ENCODE measurements at places on chromosomes 1 and 21.

GRCh38 chr1:157404063-157404501 is 148.2 kb downstream of the FCRL5 start:
- DNase-seq: no peak

DNA sequence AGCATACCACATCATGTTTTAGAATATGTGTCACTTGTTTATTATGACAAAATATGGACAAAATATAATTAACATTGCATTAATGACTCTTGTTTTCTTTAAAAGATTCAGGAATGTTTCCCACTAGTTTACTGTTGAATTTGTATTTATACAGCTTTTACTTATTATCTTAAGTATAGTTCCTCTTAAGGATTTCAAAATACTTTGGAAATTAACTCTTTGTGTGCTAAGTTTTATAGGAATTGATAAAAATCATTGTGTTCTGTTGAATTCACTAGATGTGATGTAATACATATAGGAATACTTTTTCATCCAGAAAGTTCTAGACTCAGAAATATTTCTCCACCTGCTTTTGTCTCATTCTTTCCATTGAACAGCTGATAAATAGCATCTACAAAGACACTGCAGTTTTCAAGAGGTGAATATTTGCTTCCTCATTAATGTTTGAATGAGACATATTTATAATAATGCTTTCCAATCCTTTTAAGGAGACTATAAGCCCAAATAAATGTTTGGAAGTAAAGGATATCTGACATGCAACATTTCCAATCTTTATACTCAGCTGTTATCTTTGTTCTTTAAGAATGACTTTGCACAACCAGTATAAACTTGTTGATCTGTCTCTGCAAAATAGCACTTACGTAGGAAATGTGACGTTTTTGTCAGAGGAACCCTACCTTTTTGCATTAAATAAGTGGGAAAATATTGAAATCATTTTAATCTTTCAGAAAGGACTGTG is 38.4 kb upstream of the SAMSN1 start:
- DNase-seq: no peak

DNA sequence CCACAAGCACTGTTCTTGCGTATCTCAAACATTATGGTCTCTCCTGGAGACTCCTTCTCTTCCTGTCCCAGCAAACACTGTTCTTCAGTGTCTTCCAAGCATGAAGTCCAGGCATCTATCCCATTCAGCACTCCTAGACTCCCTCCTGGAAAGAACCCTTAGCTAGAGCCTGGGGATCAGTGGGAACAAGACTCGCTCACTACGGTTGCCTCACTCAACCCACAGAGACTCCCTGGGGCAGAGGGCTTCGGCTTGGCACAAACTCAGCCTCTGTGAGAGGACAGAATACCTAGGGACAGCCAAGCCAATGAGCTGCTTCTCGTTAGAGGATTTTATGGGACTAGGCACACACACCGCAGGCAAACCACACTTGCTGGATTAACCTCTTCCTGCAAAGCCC is 86.5 kb upstream of the IPO9 start:
- DNase-seq: no peak

DNA sequence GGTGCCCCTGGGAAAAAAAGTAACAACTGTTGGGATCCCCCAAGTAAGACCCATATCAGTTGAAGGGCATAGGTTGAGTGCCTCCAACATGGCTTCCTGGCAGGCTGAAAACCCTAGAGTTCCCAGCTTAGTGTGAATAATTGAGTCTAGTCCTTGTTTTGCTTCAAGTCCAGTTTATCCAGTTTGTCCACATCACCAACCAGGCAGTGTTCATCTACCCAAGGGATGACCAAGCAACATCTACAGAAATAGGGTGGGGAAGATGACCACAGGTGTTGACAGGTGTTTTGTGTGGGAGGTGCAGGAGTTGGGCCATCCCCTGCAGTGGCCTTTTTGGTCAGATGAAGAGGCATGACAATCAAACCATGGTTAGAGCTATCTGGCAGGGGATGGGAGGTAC is 54.3 kb upstream of the ERO1B start:
- DNase-seq: no peak

- DNase-seq: no peak
These were observed 10.5 kb downstream of the FAAH start for GRCh38 chr1:46404482-46405196.

DNA sequence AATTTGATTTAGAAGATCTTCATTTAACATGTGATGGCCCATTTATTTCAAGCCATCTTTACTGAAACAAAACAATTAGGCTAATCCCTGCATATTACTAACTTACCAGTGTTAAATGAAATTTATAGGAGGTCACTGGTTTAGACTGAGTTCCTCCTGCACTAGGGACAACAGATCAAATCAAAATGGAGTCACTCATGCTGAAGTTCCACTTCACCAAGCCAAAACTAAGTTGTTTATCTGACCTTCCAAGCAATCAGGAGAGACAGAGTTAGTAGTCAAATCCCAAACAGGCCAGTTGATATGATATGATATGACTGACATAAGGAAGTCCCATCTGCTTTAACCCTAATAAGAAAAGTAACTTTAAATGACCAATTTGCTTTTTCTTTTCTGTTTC is 4.8 kb downstream of the LYST start:
- DNase-seq: no peak

DNA sequence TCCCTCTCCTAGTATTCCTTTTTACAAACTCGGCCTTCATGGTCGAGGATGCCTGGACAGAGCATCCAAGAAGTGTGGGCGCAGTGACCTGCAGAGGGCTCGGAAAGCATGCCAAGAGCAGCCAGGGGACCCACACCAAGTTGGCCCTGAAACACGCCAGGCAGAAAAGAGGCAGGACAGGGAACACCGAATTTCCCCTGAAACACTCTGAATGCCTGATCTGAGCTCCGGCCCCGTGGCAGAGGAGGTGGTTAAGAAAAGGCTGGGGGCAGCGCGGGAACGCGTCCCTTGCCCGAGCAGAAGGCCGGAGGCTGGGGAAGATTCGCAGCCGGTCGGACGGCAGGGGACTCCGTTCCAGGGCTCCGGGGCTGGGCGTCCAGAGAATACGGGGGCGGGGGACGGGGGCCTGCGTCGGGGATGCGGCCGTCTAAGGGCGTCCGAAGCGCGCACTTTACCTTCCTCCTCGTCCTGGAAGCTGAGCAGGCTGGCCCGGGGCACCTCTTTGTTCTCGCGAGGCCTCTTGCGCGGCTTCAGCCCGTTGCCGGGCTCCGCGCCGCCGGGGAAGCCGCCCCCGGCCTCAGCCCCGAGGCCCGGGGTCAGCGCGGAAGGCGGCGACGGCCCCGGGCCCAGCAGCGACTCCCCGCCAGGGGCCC is 558 bp downstream of the PAXBP1 start:
- DNase-seq: peak; percentile 57

DNA sequence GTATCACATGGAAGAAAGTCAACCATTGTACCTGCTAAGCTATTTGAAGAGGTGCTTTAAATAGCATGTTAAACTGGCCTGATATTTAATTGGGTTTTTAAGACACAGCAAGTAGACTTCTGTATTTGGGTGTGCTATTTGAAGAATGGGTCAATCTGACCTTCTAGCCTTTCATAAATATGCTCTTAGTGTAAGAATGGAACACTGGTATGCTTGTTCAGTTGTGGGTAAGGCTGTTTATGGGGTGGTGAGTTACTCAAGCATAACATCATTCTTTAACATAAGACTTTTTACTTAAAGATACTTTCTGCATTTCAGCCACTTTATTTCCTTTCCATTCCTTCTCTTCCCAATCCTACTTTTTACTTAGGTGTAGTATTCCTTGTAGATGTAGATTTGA is 21.4 kb downstream of the AHCYL1 start:
- no peak for DNase-seq

GRCh38 chr1:32240140-32240951 is 6.7 kb upstream of the FAM167B start:
- DNase-seq: no peak

GRCh38 chr1:166705376-166706289 is 133.6 kb upstream of the POGK start:
- no peak for DNase-seq

DNA sequence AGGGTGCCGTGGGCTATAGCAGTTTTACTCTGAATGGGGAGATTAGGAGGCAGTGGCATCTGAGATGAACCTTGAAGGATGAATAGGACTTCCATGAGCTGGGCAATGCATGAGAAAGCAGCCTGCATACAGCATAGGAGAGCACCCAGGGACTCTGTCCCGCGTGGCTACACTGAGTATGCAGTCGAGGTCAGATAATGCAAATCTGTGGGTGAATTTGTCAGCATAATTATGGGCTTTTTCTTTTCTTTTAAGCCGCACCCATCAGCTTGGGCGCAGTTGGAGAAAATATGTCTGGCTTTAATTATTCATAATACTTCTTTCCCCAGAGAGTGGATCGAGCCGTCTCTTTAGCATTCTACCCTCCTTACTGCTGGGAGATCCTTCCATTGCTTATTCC is 188.5 kb downstream of the ZSCAN20 start:
- DNase-seq: no peak

DNA sequence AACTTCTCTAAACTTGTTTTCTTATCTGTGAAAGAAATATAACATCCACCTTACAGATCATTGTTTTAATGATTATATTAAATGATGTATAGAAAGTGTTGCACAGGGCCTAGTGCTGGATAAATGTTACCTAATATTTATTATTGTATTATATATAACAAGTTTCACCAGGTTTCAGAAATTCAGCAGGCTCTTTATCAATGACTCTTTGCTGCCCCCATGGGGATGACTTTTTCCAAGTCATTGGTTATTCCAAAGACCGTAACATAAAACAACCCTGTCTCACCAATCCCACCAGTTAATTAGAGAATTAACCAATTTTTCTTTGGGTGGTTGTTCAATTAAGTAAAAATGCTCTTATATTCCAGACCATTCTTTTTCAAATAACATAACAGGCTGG is 7.3 kb upstream of the DEDD start:
- no peak for DNase-seq

DNA sequence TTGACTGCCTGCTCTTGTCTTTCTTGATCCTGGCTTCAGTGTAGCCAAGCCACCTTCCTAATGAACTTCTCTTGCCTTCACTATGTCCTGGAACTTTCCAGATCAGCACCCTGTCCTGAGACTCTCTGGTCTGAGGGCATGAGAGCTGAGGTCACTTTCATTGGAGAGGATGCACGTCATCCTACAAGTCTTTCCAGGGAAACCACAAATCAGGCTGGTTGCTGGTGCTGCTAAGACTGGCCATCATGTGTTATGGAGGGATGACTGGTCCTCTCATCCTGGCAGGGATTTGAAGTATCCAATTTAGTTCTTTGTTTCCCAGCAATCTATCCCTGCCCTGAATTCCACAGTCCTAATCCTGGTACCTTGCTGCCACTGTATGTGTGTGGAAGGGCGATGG is 228.6 kb downstream of the GPATCH2 start:
- DNase-seq: no peak

GRCh38 chr21:16741141-16741665 is 771.6 kb upstream of the CXADR start:
- DNase-seq: no peak

- DNase-seq: peak; percentile 19
These were observed 14.6 kb downstream of the NFASC start for GRCh38 chr1:204885288-204885711.

DNA sequence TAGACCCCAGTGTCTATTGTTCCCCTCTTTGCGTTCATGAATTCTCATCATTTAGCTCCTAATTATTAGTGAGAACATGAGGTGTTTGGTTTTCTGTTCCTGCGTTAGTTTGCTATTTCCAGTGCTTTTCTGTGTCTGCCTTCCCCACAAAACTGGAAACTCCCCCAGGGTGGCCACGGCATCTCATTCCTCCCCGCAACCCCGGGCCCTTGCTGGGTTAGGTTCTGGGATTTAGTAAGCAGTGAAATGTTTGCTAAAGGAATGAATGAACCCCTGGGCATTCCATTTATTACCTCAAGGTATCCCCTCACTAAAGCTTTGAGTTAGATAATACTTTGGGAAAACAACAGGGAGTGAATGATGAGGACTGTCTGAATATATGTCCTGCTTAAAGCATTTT is 142.9 kb downstream of the GLUL start:
- no peak for DNase-seq

GRCh38 chr1:119866451-119866850 is 29.9 kb downstream of the ADAM30 start:
- DNase-seq: no peak

DNA sequence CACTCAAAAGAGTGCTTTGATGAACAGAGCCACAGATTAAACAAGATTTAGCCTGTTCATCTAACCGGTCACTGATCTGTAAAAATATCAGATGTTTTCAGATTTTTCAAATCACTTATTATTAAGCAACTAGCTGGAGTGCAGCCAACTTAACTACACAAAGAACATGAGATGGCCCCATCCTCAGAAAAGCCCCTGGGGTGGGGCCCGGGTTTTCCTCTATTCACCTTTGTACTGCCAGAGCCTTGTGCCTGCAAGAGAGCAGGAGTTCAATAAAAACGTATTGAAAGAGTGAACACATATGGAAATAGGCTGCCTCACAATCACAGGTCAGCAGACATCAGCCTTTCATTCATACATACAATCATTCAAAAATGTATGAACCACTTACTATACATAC is 516.1 kb downstream of the OMA1 start:
- no peak for DNase-seq

DNA sequence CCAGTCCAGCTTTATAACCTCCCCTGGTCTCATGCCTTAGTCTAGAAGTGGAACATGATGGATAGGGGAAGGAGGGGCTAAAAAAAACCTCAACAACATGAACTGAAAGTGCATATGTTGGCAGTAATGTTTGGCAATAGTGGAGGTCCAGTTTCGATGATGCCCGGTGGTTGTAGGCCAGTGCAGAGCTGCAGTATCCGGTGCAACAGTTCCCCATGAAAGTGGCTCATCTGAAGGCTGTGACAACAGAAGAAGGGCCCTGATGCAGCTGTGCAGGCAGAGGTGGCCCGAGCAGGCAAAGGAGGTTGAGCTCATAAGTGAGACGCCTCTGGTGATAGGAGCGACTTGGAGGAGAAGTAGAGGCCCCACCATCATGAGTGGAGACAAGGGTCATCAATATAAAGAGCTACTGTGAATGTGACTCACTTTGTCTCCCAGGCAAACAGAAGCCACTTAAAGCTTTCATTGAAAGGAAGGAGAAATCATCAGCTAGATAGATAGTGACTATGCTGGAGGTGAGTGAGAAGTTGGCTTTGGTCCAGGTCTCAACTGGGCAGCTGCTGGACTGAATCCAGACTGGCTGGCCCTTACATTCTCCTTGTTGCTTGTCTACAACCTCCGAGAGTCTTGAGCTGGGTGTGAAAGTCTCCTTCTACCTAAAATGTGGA is 10.2 kb upstream of the CREG1 start:
- DNase-seq: no peak

DNA sequence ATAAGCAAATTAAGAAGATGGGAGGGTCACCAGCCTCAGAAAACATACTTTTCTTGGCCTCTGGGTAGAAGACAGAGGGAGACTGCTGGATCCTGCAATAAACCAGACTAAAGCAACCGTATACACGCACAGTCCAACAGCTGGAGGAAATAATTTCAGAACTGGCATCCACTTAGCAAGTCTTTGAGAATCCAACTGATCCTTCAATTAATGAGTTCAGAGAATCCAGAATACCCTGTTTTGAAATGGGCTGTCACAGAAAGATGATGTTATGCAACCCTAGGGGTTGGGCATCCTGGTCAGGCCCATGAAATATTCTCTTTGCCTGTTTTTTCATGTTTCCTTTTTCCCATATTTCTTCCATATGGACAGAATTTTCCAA is 134.0 kb upstream of the MAGI3 start:
- no peak for DNase-seq

All from anterior cingulate cortex (tissue), 58 donors.